ENCODE measurements at places on chromosomes 5 and 9.

DNA sequence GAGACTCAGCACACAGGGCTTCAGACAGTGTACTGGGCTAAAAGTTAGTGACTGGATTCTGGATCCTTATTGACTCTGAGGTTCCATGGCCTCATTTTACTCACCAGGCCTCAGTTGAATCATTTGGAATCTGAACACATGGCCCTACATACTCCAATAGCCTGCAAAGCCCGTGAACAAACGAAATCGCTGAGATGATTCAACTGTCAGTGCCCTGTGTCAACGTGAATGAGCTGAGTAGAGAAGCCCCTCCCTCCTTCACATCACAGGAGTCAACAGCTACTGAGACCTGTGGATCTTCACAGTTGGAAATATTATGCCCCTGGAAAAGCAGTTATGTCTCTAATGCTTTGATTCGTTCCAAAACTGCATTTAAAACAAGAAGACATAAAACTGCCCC is 429.3 kb downstream of the GADD45G start:
- no peak for DNase-seq

DNA sequence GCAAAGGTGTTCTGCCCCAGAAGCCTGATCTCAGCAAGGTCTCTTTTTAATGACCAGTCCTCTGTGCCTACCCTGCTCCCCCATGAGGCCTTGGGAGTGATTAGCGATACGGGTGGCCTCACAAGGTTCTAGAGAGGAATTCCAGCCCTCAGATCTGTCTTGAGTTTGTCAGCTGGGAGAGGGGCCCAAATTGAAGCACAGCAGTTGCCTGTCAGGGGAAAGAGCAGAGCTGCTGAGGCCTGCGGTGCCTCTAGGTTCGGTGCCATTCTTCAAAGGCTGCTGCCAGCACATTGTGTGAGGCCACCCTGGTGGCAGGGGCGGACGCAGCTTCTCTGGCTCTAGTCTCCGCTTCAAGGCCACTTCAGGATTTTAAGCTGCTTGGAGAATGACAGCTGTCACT is 85.7 kb upstream of the GRIA1 start:
- DNase-seq: no peak

DNA sequence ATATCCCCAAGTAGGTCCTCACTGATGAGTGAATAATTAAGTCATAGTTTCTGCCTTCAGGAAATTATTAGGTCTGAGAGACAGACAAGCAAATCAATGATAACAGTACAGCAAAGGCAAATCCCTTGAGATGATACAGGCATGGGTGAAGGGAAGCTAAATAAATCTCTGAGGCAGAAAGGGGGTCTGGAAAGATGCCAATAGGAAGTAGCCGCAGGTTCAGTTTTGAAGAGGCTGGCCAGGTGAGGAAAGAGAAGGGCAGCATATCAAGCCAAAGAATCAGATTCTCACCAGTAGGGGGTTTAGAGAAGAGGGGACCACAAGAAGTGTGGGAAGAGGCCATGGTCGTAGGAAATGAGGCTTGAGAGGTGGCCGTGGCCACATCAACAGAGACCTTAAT is 85.8 kb downstream of the KIAA1958 start:
- no peak for DNase-seq

GRCh38 chr5:139886213-139886612 is 90.6 kb downstream of the PSD2 start:
- no peak for DNase-seq

DNA sequence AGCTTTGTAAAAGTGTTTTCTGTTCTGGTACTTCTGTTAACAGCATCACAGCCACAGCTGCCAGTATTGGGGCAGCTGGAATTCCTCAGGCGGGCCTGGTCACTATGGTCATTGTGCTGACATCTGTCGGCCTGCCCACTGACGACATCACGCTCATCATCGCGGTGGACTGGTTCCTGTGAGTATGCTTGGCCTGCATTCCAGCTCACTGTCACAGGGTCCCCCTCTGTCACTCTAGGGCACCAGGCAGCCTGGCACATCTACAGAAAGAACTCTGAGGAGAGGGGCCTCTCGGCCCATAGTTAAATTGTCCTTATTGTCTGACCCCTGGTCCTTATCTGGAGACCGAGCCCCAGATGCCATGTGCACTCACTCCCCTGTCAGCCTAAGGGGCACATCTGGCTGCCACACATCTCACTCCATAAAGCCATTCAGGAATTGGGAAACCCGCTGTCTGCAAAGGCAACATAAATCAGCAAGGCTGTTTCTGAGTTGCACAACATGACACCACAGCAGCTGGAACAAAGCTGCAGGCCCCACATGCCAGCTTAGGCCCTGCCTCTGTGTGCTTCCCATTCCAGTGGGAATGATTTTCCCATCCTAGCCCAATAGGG is 77.5 kb downstream of the SLC1A3 start:
- peak; percentile 66 for DNase-seq

- no peak for DNase-seq
Observed at GRCh38 chr9:38431116-38431515, 6.9 kb upstream of the IGFBPL1 start.

DNA sequence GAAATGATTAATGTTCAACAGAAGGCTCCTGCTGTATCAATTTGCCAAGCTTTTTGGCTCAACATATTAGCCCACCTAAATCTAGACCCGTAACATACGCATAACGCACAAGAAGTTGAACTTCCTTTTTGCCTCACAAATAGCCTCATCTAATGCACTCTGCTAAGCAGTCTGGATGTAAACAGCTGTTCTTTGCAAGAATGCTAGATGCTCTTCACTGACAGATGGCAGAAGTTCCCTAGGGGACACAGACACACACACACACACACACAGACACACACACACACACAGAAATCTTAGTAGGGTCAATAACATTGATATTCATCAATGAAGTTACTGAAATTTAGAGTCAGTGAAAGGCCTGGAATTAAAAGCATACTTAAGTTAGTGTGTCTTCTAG is 13.2 kb upstream of the PCA3 start:
- no peak for DNase-seq

- no peak for DNase-seq
Observed at GRCh38 chr9:121620777-121621449, 30.5 kb upstream of the DAB2IP start.

DNA sequence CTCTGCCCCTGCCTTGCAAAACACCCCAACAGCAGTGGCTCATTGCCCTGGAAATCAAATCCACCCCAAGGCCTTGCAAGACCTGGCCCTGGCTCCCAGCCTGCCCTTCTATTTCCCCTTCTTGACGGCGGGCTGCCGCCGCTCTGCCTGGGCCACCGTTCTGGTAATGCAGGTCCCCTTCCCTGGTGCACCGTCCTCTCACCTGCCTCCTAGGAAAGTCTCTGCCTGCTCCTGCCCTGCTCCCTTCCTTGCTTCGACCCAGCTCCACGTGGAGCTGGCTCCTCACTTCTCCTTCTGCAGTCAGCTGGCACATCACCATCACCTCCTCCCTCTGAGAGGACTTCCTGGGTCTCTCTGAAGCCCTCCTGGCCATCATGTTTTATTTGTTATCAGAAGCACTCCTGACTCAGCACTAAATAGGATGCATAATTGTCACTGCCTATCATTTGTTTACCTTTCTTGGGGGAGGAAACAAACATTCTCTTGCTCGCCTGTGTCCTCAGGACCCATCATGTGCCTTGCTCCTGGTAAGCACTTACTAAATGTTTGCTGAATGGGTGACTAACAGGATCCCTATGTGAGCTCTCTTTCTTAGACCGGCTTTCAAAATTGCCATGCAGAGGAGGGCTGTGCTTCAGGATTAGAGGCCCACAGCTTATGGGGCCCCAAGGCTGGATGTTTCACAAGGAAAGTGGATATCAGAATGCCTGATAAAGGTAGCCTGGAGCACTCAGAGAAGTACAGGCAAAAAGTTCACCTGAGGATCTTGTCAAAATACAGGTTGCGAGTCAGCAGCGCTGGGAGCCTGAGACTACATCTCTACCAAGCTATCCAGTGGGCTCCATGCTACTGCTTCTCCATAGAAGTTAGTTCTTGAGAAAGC is 19.6 kb upstream of the C5orf47 start:
- no peak for DNase-seq

DNA sequence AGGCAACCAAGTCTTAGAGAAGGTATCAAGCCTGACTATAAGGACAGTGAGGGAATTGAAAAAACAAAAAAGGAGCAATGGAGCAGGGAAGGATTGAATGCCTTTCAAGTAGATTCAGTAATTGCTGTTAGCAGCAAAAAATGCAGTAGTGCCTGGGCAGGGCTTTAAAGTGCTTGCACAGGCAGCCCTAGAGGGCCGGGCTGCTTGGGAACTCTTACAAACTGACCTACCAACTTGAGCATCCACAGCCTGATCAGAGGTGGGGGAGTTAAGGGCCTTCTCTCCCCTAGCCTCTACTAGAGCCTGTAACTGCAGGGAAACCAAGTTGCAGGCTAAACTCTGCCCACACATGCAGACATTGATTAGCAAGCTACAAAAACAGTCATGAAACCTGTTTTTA is 19.4 kb downstream of the FXN start:
- no peak for DNase-seq

- DNase-seq: no peak
Observed at GRCh38 chr5:55437859-55438206, 96.9 kb downstream of the PLPP1 start.

Measured in adrenal gland (tissue), 19 donors.